ENCODE measurements at places on chromosomes 11 and 22. TPM values are rescaled to one million over a fixed set of nuclear protein-coding genes. Genes with fewer than 3 reads are reported as not detected.

- DNase-seq = no peak
These were observed 9.3 kb downstream of the CSF2RB start for GRCh38 chr22:36922711-36923110.

- peak; percentile 54 for DNase-seq
These were observed 203.7 kb downstream of the MN1 start for GRCh38 chr22:27597703-27598444.

GRCh38 chr11:120132645-120133185 is 5.2 kb downstream of the TRIM29 start:
- no peak for DNase-seq

DNA sequence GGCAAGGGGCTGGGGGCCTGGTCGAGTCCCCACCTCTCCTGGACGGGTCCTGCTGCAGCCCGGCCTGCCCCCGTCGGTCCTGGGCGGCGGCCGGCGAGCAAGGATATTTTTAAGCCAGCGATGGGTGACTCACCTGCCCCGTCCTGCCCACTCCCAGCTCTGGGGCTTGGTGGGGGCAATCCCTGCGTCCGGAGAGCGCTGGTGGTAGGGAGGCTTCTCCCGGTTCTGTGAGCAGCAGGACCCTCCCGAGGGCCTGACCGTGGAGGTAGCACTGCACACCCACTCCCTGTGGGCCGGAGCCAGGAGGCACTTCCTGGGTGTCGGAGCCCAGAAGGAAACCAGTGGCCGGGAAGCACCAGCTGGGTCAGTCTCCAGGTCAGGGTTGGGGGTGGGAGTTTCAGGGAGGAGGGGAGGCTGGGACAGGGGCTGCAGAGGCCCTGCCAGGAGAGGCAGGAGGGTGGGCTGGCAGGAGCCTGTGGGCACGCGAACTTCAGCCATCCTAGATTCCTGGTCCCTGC is 467 bp downstream of the EPS8L2 start:
- DNase-seq = peak; percentile 45

DNA sequence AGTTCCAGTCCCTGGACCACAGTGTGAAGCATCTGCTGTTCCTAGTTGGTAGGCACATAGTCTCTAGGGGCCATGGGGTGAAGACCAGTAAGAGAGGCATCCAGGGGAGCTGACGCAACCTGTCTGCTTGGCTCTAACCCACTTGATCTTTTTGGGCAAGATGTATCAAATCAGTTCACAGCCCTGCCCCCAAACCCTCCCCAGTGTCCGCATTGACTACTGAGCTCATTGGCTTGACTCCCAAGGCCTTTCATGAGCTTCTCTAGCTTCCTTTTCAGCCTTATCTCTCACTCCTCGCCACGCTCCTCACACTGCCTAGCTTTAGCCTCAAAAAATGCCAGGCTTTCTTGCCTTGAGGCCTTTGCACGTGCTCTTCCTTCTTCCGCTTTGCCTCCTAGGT is 29.7 kb upstream of the ABCC8 start:
- DNase-seq = no peak

LINC01488 gene
- not detected for total RNA-seq

ASRGL1 gene
- 0.13 TPM for total RNA-seq
